Astrocyte (in vitro differentiated cells and primary cell): ENCODE measurements at places on chromosomes 7 and 10.

DNA sequence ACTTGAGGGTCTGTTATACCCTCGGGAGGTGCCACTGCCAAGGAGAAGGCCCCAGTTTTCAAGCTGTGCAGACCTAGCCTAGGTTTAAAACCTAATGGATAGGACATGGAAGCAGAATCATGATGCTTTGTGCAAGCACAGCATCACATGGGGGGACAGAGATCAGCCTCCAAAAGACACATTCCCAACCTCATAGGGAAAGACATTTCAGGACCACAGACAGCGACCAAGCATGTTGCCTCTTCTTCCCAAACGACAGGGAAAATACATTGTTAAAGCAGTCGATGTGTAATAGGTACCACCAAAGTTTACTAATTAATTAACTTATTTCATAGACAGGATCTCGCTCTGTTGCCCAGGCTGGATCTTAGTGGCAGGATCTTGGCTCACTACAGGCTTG is 573.9 kb downstream of the TCERG1L start:
- DNase-seq, result no peak

DNA sequence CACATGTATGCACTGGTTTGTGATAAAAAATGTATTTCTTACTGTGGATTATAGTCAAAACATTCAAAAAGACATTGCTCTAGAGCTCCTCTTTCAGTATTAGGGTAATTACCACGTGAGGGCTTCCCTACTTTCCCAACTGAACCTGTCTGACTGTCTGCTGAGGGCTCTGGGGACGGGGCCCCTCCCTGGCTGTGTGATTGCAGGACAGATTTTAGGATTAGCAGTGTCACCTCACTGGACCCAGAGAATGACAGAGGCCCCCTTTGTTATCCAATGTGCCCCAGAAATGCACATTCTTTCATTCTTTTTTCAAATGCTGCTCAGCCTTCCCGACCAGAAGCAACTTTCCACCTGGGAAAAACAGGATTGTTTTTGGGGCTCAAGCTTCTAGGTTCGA is 43.6 kb upstream of the MXI1 start:
- DNase-seq, result no peak

DNA sequence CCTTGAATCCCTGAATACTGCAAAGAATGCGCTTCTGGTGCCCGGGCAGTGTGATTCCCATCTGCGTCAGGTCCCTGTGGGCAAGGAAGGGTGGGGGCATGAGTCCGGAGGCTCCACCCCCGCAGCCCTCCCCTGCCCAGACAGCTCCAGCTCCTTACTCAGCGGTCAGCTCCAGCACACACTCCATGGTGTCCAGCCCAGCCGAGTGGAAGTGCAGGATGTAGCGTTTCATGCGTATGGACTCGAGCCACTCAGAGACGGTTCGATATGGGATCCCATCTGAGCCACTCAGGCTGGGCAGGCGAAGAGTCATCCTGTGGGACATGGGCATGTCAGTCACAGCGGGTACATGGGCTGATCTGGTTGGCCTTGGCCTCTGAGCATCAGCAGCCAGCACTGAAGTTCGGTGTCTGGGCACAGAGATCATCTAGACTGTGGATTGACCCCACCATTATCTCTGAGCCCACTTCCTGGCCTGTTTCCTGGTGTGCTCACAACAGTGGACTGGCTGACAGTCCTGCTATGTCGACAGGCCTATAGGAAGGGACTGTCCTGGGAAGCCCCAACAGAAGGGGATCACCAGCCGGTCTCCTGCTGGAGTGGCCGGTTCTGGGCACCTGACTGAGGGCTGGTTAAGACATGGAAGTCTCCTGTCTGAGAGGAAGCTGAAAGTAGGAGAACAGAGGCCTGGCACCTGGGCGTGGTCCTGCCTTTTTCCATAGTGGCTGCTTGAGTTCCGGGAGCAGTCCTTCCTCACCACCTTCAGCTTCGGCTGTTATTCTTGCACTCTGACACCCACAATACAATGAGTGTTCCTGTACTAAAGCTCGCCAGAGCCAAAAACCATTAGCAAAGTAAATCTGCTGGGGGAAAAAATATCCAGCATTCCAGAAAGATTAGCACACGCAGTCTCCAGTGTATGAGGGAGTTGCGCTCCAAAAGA is 10.6 kb downstream of the ZYX start:
- peak; percentile 87 for DNase-seq

DNA sequence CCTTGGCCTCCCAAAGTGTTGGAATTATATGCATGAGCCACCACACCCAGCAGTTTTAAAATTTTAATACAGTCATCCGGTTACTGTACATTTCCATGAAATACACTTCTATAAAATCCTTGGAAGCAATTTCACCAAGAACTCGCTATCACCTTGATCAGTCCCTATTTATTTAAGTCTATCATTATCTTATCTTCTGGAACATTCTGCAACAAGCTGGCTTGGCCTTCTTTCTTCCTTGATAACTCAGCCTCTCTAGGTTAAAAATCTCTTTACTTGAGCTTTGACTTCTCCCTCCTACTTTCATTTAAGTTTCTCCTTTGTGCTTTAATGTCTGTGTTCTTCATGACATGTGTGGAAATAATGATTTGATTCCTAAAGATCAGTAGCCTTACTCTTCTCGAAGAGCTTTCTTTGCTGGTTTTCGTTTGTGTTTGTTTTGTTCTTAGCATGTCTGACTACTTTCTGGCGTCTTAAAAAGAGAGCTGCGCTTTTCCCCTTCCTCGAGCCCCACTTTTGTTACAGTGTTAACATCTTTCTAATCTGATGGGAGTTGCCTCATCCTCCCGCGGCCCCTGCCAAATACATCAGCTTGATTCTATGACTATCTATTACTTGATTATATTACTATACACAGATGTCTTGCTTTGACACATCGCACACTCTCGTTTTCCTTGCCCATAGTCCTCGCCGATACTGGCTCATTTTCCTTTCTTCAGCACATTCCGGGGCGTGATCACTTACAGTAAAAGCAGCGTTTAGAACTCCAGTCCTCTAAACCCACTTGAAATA is 11.1 kb upstream of the CALML5 start:
- no peak for DNase-seq

DNA sequence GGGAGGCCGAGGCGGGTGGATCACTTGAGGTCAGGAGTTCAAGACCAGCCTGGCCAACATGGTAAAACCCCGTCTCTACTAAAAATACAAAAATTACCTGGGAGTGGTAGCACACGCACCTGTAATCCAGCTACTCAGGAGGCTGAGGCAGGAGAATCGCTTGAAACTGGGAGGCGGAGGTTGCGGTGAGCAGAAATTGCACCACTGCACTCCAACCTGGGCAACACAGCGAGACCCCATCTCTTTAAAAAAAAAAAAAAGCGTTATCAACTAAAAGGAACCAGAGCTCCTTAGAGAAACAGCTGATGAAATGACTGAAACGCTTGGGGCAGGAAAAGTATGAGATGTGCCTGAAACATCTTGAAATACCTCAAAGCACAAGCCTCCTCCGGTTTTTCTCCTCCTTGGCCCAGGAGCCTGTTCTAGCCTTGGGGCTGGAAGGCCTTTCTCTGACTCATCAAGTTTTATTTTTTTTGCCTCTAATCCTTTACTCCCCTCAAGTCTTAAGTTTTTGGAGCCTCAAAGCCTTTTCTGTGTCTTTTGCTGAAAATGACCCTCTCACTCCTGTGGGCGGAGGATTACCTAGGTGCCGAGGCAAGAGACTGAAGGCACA is 2.6 kb upstream of the METTL27 start:
- peak; percentile 42 for DNase-seq
